Esophagus squamous epithelium (tissue), 5 donors: ENCODE measurements at places on chromosomes 2 and 18. TPM values are rescaled to one million over a fixed set of nuclear protein-coding genes. Genes with fewer than 3 reads are reported as not detected.

DNA sequence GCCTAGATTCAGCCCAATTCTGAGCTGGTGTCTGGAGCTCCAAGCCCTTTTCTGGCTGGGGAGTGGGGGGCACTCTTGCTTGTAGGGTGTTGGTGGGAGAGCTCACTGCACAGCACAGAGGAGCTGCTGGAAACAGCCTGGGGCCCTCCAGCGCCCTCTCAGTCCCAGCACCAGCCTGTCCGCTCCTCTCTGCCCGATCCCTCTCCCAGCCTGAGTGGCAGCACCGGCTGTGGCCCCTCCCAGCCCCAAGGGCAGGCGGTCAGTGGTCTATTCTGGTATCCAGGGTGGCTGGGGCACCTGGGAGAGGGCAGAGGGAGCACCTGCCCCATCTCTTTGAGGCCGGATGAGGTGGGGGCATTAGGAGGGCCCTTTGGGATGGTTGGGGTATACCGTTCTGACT lies 13.2 kb upstream of the DES start:
- peaks cover 32% of the 10 kb centered on the region for H3K27me3 ChIP-seq
- no peaks in the 10 kb centered on the region for H3K36me3 ChIP-seq
- no peak overlapping the region for H3K4me3 ChIP-seq
- peaks cover 8% of the 10 kb centered on the region for H3K4me1 ChIP-seq

- no peak for DNase-seq
- H3K27ac ChIP-seq: no peak overlapping the region
- no peaks in the 10 kb centered on the region for H3K4me1 ChIP-seq
These were observed 271.5 kb downstream of the HRH4 start for GRCh38 chr18:24731981-24732380.

The GNLY gene
- 6.1 TPM for total RNA-seq

The SPC25 gene
- total RNA-seq: 11.7 TPM

The NGEF gene
- total RNA-seq: 4.0 TPM

The LRATD1 gene
- total RNA-seq: 41.8 TPM
